ENCODE measurements at places on chromosomes 7 and 10.

DNA sequence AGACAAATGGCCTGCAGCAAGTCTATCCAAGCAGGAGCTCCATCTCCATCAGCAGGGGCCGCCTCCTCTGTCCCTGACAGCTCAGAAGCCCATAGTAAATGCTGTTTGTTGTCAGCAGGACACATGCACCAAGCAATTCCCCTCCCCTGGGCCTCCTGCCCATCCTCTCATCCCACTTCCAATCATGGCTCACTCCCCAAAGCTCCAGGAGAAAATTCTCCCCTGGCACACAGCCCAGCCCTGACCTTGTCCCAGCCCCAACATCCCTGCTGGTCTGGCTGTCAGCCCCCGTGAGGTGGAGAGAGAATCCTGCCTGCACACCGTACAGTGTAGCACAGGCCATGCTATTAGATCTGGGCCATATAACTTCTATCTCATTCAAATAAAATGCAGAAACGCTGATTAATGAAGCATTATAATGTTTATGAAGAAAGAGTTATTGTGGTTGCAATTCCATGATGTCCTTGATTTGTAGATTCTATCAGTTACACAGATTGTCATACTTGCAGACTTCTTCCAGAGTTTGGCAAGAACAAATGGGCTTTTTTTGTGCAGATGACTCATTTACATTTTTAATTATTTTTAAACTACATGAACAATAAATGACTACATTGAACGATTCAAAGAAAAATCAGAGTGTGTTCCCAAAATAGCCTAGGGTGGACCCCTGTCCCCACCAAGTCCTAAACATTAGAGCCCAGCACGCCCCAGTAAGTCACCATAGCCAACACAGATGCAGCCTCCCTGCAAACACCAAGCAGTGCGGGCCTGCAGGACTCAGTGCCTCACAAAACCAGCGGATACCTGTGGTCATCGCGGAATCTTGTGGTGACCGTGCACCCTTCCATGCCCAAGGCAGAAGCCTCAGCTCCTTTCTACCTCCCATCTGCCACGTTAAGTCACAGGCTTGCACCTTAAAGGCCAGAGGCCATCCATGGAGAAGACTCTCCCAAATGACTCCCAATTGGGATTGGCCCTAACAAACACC lies 70.1 kb downstream of the COBL start:
- no peak for DNase-seq

- DNase-seq = no peak
Measured at GRCh38 chr7:5594616-5595544, 171.2 kb upstream of the TNRC18 start.

DNA sequence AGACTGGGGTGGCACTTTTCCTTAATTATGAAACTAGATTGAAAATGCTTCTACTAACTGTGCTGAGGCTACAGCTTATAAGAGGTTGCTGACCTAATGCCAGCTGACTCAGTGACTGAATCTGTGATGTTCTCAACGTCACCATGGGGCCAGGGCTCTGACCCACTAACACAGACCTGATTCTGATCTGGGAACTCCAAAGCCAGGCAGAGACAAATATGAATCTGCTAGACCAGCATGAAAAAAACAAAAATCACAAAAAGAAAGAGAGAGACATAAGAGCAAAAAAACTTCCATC lies 16.1 kb downstream of the USP6NL start:
- no peak for DNase-seq

GRCh38 chr7:14271441-14271840 lies 282.0 kb upstream of the ETV1 start:
- DNase-seq = no peak

DNA sequence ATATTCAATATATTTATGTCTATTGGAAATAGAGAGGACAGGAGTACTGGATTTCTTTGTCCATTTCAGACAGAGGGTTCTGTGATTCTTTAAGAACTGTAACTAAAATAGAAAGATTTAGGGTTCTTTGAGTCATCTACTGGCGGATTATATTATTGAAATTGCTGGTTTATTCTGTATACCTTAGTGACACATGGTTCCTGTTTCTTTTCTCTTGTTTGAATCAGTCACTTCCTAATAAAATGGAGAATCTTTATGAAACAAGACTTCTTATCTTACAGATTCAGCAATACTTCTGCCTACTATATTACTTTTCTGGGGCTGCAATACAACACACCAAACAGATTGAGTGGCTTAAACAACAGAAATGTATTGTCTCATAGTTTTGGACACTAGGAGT lies 20.8 kb upstream of the ZNF800 start:
- DNase-seq = no peak

DNA sequence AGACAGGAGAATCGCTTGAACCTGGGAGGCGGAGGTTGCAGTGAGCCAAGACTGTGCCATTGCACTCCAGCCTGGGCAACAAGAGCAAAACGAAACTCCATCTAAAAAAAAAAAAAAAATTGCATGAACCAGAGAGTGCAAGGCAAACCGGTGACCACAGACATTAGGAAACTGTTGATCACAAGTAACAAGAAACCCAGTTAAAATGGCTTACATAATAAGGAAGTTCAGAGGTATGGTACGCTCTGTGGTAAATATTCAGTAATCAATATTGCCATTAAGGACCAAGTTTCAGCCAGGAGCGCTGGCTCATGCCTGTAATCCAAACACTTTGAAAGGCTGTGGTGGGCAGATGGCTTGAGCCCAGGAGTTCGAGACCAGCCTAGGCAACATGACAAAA lies 9.2 kb upstream of the NT5C2 start:
- DNase-seq = no peak

DNA sequence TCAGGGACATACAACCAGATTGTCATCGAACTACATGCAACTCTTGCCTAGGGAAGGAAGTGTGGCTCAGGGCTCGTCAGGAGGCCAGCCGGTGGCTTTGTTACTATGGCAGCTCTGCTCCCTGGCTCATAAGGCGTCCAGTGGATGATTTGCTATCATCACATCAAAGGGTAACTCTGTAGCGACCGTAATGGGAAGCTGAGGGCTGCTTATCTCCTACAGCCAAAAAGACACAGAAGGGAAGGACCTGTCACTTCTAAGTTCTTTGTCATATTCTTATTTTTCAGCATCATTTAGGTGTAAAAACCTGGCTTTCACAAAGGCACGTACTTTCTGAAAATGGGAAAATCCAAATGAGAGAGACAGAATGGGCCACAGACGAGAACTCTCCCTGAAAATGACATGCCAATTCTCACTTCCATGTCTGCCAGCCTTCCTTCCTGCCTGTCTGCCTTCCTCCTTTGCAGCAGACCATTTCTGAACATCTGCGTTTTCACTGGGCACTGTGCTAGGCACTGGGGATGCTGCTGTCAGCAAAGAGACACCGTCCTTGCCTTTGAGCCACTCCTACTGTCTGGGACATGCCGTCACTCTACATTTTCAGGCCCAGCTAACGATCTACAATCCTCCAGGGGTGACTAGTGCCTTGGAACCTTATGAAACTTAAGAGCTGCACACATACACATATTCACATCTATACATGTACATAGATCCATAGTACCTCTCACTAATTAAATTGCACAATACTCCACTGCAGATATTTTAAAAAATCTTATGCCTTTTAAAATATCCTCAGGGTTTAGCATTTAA lies 26.9 kb downstream of the ENKUR start:
- no peak for DNase-seq

GRCh38 chr10:66085906-66086305 lies 839.9 kb upstream of the LRRTM3 start:
- DNase-seq = no peak

DNA sequence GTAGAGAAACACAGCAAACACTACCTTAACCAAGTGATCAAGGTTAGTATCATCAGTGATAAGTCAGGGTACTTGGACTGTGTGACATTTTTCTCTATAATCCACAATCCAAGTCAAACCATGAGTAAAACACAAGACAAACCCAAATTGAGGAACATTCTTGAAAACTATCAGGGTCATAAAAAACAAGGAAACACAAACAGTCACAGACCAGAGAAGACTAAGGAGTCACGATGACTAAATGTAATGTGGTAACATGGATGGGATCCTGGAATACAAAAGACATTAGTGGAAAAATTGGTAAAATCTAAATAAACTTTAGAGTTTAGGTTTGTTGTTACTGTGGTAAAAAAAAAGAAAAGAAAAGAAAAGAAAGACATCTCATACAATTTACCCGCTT lies 103.8 kb downstream of the ARMH3 start:
- no peak for DNase-seq

DNA sequence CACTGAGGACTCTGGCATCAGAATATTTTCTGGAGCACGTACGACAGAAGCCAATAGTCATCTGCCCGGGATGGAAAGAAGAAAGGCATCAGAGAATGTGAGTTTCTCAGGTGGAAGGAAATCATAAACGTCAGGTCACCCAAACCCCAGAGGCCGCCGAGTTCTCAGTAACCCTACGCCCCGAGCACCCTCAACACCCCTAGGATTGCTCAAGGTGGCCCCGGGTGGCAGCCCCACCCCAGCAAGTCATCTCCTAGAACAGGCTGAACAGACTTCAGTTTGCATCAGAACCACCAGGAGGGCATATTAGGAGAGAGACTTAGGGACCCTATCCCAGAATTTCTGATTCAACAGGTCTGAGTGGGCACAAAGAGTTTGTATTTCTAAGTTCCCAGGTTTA lies 117.6 kb downstream of the TNS3 start:
- DNase-seq = no peak

DNA sequence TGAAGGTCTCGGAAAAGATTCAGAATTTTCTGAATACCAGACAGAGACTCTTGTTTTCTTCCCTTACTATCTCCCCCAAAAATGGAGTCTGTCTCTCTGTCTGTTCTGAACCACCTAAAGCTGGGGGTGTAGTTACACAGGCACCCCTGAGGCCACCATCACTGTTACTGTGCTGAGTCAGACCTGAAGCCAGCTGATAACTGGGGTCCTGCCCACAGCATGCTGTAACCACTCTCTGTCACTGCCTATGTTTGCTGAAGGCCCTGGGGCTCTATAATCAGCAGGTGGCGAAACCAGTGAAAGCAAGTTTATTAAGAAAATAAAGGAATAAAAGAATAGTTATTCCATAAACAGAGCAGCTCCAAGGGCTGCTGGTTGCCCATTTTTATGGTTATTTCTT lies 575.2 kb upstream of the POT1 start:
- no peak for DNase-seq

DNA sequence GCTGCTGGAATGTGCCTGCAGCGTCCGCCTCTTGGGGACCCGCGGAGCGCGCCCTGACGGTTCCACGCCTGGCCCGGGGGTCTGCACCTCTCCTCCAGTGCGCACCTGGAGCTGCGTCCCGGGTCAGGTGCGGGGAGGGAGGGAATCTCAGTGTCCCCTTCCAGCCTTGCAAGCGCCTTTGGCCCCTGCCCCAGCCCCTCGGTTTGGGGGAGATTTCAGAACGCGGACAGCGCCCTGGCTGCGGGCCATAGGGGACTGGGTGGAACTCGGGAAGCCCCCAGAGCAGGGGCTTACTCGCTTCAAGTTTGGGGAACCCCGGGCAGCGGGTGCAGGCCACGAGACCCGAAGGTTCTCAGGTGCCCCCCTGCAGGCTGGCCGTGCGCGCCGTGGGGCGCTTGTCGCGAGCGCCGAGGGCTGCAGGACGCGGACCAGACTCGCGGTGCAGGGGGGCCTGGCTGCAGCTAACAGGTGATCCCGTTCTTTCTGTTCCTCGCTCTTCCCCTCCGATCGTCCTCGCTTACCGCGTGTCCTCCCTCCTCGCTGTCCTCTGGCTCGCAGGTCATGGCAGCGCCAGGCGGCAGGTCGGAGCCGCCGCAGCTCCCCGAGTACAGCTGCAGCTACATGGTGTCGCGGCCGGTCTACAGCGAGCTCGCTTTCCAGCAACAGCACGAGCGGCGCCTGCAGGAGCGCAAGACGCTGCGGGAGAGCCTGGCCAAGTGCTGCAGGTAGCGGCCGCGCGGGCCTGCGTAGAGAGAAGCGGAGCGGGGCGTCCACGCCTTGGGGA lies 645 bp downstream of the SLC26A4 start:
- peak; percentile 47 for DNase-seq

DNA sequence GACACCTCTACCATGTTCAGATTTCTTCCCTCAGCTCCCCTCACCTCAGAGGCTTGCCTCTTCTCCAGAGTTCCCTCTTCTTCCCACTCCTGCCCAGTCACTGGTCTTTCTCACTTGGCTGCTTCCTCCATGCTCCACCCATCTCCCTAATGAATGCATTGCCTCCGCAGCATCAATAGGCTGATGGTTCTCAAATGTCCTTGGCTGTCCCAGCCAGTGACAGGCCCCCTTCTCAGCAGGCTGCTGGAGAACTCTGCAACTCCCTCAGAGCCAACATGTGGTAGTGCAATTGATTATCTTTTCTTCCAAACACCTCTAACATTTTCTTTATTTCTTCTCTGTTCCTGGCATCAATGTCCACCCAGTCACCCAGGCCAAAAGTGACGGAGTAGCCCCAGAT lies 218.2 kb downstream of the RELN start:
- no peak for DNase-seq

DNA sequence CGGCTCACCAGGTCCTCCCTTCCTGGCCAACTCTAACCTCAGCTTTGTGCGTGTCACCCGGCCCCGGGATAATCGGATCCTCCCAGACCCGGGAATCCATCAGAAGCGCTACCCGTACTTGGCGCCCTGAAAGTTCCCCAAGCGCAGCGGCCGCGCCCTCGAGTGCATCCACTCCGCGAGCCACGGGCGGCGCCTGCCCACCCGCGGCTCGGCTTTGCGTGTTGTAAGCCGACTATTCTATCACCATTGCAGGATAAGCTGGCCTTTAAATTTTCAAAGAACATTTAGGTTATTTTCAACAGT lies 35.7 kb upstream of the EBLN1 start:
- DNase-seq = peak; percentile 52

GRCh38 chr7:65268782-65269149 lies 104.9 kb upstream of the ZNF92 start:
- no peak for DNase-seq

GRCh38 chr7:13912715-13913278 lies 76.7 kb downstream of the ETV1 start:
- no peak for DNase-seq

- no peak for DNase-seq
Measured at GRCh38 chr7:112160130-112160770, 45.9 kb downstream of the DOCK4 start.

DNA sequence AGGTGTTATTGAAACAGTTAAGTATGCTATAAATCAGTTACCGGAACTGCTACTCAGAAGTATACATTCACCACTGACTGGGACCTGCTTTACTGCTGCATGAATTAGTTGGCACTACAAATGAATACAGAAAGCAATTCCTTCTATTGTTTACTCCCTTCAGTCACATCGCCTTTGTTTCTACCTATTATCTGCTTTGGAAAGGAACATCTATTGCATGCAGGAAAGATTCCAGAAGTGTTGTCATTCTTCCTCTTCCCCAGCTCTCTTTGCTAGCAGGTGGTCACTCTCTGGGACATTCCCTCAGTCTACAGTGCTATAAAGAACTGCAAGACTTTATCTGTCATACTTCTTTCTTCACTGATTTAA lies 131.3 kb downstream of the ANK3 start:
- DNase-seq = no peak

GRCh38 chr7:47571331-47572093 lies 10.4 kb downstream of the TNS3 start:
- DNase-seq = no peak
